GM04503 (cell line): ENCODE measurements at places on chromosomes 7 and 10.

- DNase-seq: no peak
Observed at GRCh38 chr7:100642534-100642907, 1.2 kb upstream of the TFR2 start.

- no peak for DNase-seq
Observed at GRCh38 chr7:27302590-27302989, 60.0 kb downstream of the EVX1 start.

DNA sequence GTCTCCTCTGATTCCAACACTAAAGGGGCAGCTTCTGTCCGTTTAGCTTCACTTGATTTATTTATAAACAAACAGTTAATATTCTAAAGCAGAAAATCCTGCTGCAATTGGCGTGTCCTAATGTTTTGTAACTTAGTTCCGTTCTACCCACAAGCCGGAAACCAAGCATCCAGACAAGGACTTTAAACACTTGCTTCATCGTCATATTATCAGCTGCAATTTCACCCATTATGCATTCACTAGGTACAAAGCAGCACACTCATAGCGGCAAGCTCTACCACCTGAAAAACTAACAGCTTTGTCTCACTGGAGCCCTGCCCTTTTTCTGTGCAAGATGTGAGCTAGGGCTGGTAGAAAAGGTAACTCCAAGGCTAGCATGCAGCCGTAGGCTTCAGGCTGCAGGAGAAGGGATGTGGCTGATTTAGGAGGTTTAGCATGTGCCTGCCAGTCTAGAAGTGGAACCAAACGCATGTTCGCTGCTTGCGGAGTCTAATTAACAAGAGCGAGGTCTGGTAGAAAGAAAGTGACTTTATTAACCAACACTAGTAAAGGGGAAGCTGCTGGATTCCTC, 43.7 kb upstream of the BPGM start:
- no peak for DNase-seq

GRCh38 chr10:113651898-113652297, 11.9 kb downstream of the NRAP start:
- no peak for DNase-seq

GRCh38 chr7:7681936-7682329, 36.5 kb downstream of the RPA3 start:
- no peak for DNase-seq

GRCh38 chr7:31051598-31052486, at the start of gene ADCYAP1R1:
TSS of gene ADCYAP1R1 (plus strand) at chr7:31052308. CDS start at chr7:31063265, 10,957 bp downstream.
- DNase-seq: no peak

GRCh38 chr7:75887669-75888369, 9.0 kb downstream of the RHBDD2 start:
- DNase-seq: no peak

- DNase-seq: no peak
Observed at GRCh38 chr7:38518541-38518940, 112.6 kb downstream of the AMPH start.

DNA sequence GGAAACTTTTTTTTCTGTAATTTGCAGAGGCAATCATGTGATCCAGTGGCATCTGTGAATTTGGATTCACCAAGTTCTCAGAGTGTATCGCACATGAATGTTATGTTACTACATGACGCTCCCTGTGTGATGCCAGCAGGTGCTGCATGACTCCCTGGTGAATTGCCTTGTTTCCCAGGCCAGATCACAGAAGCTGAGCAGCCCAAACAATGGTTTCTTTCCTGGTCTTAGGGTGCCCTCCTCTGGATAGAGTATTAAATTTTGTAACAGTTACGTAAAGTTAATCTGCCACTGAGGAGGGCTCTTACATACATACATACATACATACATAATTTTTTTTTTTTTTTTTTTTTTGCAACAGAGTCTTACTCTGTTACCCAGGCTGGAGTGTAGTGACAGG, 3.6 kb downstream of the ZSCAN21 start:
- DNase-seq: no peak

- DNase-seq: peak; percentile 16
Observed at GRCh38 chr7:81789406-81790119, 19.7 kb upstream of the HGF start.

- DNase-seq: no peak
Observed at GRCh38 chr10:95467162-95467599, 94.0 kb downstream of the SORBS1 start.

- DNase-seq: no peak
Observed at GRCh38 chr10:43569681-43570080, 4.7 kb downstream of the ZNF239 start.

GRCh38 chr7:107253599-107253998, 84.8 kb downstream of the HBP1 start:
- DNase-seq: no peak

DNA sequence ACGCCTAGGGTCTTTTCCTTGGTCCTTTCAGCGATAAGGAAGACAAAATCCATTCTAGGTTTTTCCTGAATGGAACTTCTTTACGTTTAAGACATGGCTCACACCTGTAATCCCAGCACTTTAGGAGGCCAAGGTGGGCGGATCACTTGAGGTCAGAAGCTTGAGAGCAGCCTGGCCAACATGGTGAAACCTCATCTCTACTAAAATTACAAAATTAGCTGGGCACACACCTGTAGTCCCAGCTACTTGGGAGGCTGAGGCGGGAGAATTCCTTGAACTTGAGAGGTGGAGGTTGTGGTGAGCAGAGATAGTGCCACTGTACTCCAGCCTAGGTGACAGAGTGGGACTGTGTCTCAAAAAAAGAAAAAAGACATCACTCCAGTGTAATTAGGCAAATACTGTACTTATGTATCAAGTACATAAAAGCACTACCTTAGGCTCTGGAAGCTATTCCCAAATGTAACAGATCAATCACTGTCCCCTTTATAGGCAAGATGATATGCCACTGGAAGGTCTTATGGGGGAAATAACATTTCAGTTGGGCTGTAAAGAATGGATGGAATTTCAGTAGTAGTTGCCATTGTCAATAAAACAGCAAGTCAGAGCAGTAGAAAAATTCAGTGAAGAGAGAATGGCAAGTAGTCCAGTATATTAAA, 5.7 kb downstream of the STK17A start:
- DNase-seq: no peak

- no peak for DNase-seq
Observed at GRCh38 chr7:35576031-35576573, 118.8 kb downstream of the HERPUD2 start.

- DNase-seq: no peak
Observed at GRCh38 chr7:66256281-66256680, 51.1 kb downstream of the TPST1 start.

DNA sequence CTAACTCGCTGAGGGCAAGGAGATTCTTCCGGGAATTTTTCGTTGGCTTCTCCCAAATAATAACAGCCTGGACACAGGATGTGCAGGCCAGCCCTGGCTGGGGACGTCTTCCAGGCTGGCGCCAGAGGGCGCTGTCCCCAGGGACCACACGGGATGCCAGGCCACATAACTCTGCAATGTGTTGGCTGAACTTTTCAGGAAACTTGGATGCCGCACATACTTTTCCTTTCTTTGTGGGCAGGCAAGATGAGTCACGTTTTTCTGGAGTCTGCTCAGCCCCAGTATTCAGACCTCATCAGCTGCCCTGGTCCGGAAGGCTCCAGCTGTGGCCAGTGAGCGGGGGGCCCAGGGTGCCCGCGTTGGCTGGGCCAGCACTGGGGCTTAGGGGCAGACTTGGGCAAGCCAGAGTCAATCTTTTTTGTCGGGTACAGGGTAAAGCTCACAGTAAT, 122.7 kb downstream of the PRKAG2 start:
- DNase-seq: peak; percentile 97

- no peak for DNase-seq
Observed at GRCh38 chr10:34612446-34612845, 202.7 kb downstream of the PARD3 start.

- peak; percentile 43 for DNase-seq
Observed at GRCh38 chr10:5559642-5560141, 34.9 kb downstream of the CALML3 start.

GRCh38 chr7:96004578-96004977, 232.2 kb downstream of the DYNC1I1 start:
- peak; percentile 72 for DNase-seq

GRCh38 chr10:102310361-102311024, 65.2 kb downstream of the GBF1 start:
- peak; percentile 39 for DNase-seq

DNA sequence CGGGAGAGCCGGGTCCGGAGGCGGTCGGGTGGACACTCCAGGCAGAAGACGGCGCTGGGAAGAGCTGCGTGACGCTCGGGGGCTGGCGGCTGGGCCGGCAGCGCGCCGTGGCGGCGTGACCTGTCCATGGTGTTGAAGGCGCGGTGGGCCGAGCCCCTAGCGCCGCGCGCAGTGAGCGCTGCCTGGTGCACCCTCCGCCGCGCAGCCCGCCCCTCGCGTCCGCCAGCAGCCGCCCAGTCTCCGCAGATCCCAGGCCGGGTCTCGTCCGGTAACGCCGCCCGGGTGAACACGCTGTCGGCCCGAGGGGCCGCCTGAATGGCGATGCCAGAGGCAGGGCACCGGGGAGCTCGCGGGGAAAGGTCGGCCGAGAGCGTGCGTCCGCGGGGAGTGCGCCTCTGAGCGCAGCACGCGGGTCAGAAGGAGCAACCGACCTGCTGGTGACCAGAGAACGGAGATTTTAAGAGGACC, 657 bp upstream of the TMEM178B start:
- DNase-seq: no peak

GRCh38 chr7:101507791-101508252, 121.3 kb downstream of the MYL10 start:
- no peak for DNase-seq

- no peak for DNase-seq
Observed at GRCh38 chr7:155705623-155706360, 61.3 kb downstream of the RBM33 start.

GRCh38 chr10:114472877-114473253, 68.6 kb upstream of the AFAP1L2 start:
- no peak for DNase-seq

DNA sequence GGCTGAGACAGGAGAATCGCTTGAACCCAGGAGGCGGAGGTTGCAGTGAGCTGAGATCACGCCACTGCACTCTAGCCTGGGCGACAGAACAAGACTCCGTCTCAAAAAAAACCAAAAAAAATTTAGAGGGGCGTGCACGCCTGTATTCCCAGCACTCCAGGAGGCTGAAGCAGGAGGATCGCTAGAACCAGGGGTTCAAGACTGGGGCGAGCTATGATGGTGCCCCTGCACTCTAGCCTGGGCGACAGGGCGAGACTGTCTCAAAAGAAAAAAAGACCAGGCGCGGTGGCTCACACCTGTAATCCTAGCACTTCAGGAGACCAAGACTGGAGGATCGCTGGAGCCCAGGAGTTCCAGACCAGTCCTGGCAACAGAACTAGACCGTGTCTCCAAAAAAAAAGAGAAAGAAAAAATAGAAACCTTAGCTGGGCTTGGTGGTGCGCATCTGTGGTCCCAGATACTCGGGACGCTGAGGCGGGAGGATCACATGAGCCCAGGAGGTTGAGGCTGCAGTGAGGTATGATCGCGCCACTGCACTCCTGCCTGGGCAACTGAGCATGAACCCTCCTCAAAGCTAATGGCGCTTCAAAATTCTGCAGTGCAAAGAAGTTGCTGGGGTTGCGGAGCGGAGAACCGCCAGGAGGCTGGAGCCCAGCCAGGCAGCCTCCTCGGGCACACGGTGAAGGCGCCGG, 382 bp upstream of the MBLAC1 start:
- no peak for DNase-seq

DNA sequence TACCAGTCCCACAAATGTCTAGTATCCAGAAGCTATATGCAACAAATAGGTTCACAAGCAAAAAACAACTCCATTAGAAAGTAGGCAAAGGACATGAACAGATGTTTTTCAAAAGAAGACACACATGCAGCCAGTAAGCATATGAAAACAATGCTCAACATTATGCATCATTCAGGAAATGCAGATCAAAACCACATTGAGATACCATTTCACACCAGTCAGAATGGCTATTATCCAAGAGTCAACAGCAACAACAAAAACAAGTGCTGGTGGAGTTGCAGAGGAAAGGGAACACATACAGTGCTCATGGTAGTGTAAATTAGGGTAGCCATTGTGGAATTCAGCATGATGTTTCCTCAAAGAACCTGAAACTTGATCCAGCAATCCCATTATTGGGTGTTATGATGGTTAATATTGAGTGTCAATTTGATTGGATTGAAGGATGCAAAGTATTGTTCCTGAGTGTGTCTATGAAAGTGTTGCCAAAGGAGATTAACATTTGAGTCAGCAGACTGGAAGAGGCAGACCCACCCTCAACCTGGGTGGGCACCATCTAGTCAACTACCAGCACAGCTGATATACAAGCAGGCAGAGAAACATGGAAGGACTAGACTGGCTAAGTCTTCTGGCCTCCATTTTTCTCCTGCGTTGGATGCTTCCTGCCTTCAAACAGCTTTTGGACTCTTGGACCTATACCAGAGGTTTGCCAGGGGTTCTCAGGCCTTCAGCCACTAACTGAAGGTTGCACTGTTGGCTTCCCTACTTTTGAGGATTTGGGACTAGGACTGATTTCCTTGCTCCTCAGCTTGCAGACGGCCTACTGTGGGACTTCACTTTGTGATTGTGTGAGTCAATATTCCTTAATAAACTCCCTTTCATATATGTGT, 218.4 kb upstream of the SEMA3D start:
- peak; percentile 17 for DNase-seq

DNA sequence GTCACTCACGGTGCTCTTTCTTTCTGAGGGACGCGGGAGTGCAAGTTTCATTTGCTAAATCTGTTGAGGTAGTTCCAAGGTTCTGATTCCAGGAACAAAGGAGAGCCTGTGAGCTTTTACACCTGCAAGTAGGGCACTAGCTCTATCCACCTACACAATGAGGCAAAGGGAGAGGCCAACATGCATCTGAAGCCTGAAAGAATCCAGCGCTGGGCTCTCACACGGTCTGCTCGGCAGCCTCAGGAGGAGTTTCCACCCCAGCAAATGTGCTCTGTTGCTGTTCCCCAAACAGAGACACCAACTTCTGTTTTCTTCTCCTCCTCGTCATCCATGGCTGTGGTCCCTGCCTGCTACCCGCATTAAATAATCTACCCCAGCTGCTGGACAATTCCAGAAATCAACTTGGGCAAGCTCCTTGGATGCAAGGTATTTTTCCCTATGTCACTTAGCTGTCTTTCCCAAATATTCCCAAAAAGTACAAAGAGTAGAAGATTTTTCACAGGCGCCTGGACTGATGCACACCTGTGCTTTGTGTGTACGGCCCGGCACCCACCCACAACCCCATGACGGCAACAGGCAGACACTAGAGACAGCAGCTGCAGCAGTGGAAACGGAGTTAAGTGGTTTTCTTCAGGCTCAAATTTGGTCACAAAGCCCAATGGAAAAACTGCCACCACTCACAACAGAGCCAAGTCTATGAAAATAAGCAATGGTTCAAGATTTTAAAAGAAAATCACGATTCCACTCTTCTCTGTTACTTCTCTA, 176.8 kb downstream of the ZMYND11 start:
- DNase-seq: no peak

DNA sequence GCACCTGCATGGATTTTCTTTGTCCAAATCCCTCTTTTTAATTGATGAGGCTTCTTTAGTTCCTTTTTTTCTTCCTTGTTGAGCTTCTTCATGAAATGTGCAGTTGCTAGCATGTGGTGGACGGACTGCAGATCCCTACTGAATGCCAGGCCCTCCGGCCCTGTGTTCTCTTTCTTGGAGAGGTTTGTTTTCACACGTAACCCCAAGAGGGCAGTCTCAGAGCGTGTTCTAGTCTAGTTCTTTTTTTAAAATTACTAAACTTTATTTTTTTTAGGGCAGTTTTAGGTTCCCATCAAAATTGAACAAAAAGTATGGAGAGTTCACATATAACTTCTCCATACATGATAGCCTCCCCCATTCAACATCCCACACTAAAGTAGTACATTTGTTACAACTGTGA, 190.0 kb downstream of the CFTR start:
- DNase-seq: no peak

GRCh38 chr10:99358101-99358500, 28.9 kb downstream of the CNNM1 start:
- DNase-seq: no peak

GRCh38 chr7:151232917-151233701, 826 bp downstream of the CHPF2 start:
- peak; percentile 47 for DNase-seq
